ENCODE measurements at places on chromosomes 2 and 18.

DNA sequence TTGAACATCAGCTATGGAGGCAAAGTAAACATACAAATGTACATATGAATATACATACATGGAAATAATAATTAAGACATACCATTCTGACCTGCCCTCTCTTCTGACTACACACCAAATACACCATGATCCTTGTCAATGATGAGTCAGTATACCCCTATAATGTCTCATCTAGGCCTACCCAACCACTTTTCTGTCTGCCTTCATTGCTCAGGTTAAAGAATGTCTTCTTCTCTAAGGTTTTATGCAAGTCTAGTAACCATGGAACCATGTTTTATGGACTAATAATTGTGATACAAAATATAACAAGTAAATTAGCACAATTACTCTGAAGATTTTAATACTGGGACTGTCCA lies 128.7 kb downstream of the NCKAP5 start:
- DNase-seq, result no peak

DNA sequence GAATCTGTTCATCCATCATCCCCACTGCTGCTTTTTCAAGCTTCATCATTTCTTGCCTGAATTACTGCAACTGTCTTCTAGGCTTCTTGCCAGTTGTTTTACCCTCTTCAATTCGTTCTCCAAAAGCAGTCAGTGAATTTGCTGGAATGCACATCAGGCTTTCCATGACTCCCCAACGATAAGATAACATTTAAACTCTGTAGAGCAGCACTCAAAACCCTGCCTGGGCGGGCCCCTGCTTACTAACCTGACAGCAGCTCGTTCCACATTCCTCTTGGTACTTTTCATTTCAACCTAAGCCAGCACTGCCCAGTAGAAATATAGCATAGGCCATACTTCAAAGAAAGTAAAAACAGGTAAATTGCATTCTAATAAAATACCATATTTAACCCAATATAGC lies 342.9 kb downstream of the SUCLG1 start:
- DNase-seq, result no peak

GRCh38 chr2:169925968-169926367 lies 98.7 kb downstream of the UBR3 start:
- no peak for DNase-seq

DNA sequence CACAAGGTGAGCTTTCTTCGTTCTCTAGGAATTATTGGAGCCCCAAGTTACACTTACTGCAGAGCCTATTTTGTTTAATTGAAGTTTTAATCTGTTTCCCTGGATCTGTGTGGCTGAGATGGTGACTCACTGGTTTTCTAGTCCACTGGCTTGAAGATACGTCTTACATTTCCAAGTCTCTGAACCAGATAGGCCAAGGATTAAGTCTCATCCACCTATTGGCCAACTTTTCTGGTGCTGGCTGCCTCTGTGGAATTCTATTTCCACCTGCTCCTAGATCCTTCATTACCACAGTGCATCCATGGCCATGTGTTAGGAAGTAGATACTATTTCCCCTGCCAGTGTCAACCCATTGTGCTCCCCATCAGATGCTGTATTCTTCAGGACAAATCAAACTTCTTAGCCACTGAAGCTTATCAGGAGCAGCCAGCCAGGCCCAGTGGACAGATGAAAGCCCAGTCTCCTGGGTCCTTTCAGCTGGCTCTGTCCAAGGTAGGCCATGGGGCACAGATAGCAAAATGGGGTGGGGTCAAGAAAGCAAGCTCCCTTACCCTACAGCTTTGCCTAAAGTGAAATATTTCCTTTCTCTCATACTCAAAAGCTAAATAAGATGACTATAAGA lies 198.8 kb upstream of the TCF4 start:
- DNase-seq, result no peak

GRCh38 chr2:5713101-5713500 lies 20.9 kb downstream of the SOX11 start:
- DNase-seq, result no peak

GRCh38 chr2:40244251-40244650 lies 207.6 kb downstream of the SLC8A1 start:
- no peak for DNase-seq

DNA sequence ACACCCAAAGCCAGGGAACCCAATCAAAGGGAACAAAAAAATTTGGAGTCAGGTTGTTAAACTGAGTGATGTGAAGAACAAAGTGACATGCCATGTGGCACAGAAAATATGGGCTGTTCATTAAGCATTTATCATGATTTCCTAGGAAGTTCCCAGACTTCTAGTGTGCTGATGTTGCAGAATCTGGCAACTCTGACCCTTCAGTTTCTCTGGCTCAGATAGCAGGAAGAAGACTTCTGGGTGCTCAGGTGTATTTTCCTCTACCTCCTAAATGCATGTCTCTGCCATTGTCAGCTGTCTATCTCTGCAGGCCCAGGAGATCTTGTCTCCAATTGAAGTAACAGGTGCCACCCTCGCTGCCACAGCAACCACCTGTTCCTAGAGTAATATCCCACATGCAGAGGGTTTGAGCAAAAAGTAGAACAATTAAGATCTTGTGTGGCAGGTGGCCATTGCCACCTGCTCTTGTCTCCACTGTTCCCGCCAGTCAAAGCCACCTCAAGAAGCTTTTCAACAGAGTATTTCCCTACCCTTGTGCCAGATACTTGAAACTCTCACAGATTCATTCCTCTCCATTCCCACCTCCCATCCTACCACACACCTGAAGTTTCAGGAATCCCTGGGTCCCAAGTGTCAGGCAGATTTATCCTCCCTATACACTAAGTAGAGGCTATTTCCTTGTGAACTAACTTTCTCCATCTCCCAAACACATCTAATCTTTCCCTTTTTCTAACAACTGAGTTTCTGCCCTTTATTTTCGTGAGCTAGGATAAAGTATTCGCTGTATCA lies 533.7 kb upstream of the CHAC2 start:
- no peak for DNase-seq

Measured in NCI-H1092 (cell line).